Pancreas (tissue), 10 donors: ENCODE measurements at places on chromosomes 7 and 10.
A peak's percentile ranks its signal among the peaks of the same experiment; 100 is the strongest.

- no peaks in the 10 kb centered on the region for H3K36me3 ChIP-seq
- no peak overlapping the region for H3K4me3 ChIP-seq
- H3K27ac ChIP-seq = no peak overlapping the region
- H3K4me1 ChIP-seq = no peaks in the 10 kb centered on the region
Observed at GRCh38 chr7:31954500-31954899, 115.7 kb downstream of the PDE1C start.

GRCh38 chr7:14714161-14714728 is 188.3 kb downstream of the DGKB start:
- no peak for DNase-seq
- no peaks in the 10 kb centered on the region for H3K4me1 ChIP-seq
- H3K4me3 ChIP-seq = no peak overlapping the region
- no peak overlapping the region for H3K27ac ChIP-seq
- no peaks in the 10 kb centered on the region for H3K27me3 ChIP-seq
- no peaks in the 10 kb centered on the region for H3K36me3 ChIP-seq

DNA sequence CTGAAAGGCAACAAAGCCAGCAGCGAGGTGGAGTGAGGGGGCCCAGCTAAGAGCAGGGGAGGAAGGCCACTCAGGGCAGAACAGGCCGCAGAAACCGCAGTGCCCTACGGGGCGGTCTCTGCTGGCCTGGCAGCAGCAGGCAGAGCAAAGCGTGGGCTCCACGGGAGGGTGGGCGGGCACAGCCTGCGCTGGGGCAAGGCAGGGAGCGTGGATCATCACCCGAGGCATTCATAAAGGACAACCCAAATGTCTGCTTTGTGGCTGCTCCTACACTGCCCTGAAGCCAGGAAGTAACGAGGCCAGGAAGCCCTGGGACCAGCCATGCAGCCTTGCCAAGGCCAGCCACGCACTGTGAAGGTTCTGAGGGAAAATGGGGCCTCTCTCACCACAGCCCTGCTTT is 127.5 kb downstream of the MAD1L1 start:
- H3K4me3 ChIP-seq = no peak overlapping the region
- H3K27me3 ChIP-seq = no peaks in the 10 kb centered on the region
- no peaks in the 10 kb centered on the region for H3K36me3 ChIP-seq
- no peak for DNase-seq
- no peak overlapping the region for H3K27ac ChIP-seq
- no peaks in the 10 kb centered on the region for H3K4me1 ChIP-seq

GRCh38 chr10:44587488-44588318 is 202.8 kb upstream of the CXCL12 start:
- no peak for DNase-seq
- H3K36me3 ChIP-seq = no peaks in the 10 kb centered on the region
- H3K4me1 ChIP-seq = no peaks in the 10 kb centered on the region
- H3K27me3 ChIP-seq = no peaks in the 10 kb centered on the region
- no peak overlapping the region for H3K4me3 ChIP-seq

DNA sequence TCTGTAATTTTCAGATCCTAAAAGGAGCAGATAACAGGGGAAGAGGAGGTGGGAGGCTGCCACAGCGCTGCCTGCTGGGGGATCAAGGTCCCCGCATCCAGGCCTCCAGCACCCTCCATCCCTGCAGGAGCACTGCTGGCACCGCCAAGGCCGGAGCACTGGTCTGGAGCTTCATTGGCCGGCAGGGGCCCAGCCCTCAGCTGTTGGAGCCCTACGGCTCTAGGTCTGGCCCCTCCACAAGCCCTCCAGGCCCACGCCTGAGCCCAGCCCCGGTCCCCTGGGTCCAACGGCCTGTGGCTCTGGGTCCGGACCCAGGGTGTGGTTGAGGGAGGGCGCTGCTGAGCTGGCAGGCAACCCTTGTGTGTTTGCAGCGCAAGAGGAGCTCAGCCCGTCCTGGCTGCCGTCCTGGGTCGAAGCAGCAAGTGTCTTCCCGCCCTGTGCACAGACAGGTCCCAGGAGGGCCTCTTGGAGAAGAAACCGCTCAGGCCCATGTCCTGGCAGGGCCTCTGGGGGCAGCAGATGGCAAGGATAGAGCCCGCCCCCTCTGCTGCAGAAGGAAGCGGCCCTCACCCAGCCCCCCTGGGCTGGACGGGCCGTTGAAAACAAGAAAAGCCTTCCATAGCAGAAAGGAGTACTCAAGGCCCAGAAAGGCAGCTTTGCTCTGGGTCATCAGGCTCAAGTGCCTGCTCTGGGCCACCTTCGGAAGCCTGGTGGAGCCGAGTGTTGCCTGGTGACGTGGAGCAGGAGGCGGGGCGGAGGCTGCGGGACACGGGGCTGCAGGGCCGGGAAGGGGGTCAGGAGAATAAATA is 54.3 kb upstream of the TNRC18 start:
- no peak for DNase-seq
- H3K36me3 ChIP-seq = no peaks in the 10 kb centered on the region

GRCh38 chr7:91784469-91784868 is 96.0 kb downstream of the MTERF1 start:
- no peak for DNase-seq
- no peaks in the 10 kb centered on the region for H3K4me1 ChIP-seq
- no peak overlapping the region for H3K27ac ChIP-seq
- no peaks in the 10 kb centered on the region for H3K36me3 ChIP-seq

- no peak overlapping the region for H3K27ac ChIP-seq
- no peak overlapping the region for H3K4me3 ChIP-seq
Observed at GRCh38 chr10:6217611-6218010, 14.9 kb downstream of the PFKFB3 start.

GRCh38 chr10:48272682-48273081 is 1.8 kb downstream of the FRMPD2 start:
- no peak overlapping the region for H3K27ac ChIP-seq
- H3K4me1 ChIP-seq = no peaks in the 10 kb centered on the region
- no peaks in the 10 kb centered on the region for H3K36me3 ChIP-seq
- H3K4me3 ChIP-seq = no peak overlapping the region
- no peaks in the 10 kb centered on the region for H3K27me3 ChIP-seq

GRCh38 chr7:137476937-137477336 is 133.4 kb upstream of the PTN start:
- no peaks in the 10 kb centered on the region for H3K36me3 ChIP-seq
- no peak for DNase-seq
- H3K27me3 ChIP-seq = no peaks in the 10 kb centered on the region
- no peak overlapping the region for H3K27ac ChIP-seq
- H3K4me3 ChIP-seq = no peak overlapping the region

DNA sequence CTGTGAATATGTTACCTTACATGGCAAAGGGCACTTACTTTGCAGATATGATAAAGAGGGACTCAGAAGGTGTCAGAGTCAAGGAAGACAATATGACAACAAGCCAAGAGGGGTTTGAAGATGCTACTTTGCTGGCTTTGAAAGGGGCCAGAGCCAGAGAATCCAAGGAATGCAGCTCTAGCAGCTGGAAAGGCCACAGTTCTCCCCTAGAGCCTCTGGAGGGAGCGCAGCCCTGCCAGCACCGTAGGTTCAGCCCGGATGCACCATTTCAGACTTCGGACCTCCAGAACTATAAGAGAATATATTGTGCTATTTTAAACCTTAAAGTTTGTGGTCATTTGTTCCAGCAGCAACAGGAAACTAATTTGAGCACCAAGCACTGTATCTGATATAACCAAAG is 32.9 kb upstream of the WDR11 start:
- H3K27ac ChIP-seq = no peak overlapping the region
- no peak for DNase-seq
- H3K4me3 ChIP-seq = no peak overlapping the region
- H3K36me3 ChIP-seq = no peaks in the 10 kb centered on the region

GRCh38 chr10:131848741-131849590 is 51.8 kb upstream of the PPP2R2D start:
- no peaks in the 10 kb centered on the region for H3K36me3 ChIP-seq
- no peak for DNase-seq
- no peaks in the 10 kb centered on the region for H3K27me3 ChIP-seq
- H3K4me3 ChIP-seq = no peak overlapping the region
- no peaks in the 10 kb centered on the region for H3K4me1 ChIP-seq

- H3K27ac ChIP-seq = no peak overlapping the region
- no peak for DNase-seq
- H3K4me1 ChIP-seq = no peaks in the 10 kb centered on the region
- peaks cover 4% of the 10 kb centered on the region for H3K27me3 ChIP-seq
Observed at GRCh38 chr7:157687158-157687557, 350.4 kb downstream of the DNAJB6 start.

- no peaks in the 10 kb centered on the region for H3K4me1 ChIP-seq
- H3K27me3 ChIP-seq = no peaks in the 10 kb centered on the region
- peak; percentile 52 for DNase-seq
- no peaks in the 10 kb centered on the region for H3K36me3 ChIP-seq
- H3K27ac ChIP-seq = no peak overlapping the region
- no peak overlapping the region for H3K4me3 ChIP-seq
Observed at GRCh38 chr10:23314835-23315239, 29.8 kb downstream of the C10orf67 start.

- H3K36me3 ChIP-seq = no peaks in the 10 kb centered on the region
- no peaks in the 10 kb centered on the region for H3K27me3 ChIP-seq
- DNase-seq = no peak
- H3K4me1 ChIP-seq = no peaks in the 10 kb centered on the region
Observed at GRCh38 chr7:53111031-53111430, 75.6 kb downstream of the POM121L12 start.

GRCh38 chr7:36887233-36887632 is 162.9 kb upstream of the AOAH start:
- no peaks in the 10 kb centered on the region for H3K36me3 ChIP-seq
- DNase-seq = no peak
- no peaks in the 10 kb centered on the region for H3K27me3 ChIP-seq
- no peak overlapping the region for H3K27ac ChIP-seq

- H3K4me3 ChIP-seq = no peak overlapping the region
- no peak for DNase-seq
- no peak overlapping the region for H3K27ac ChIP-seq
Observed at GRCh38 chr10:108450280-108450679, 1285.8 kb upstream of the SORCS1 start.

- H3K4me1 ChIP-seq = no peaks in the 10 kb centered on the region
- DNase-seq = no peak
- no peaks in the 10 kb centered on the region for H3K36me3 ChIP-seq
- H3K27me3 ChIP-seq = no peaks in the 10 kb centered on the region
- no peak overlapping the region for H3K27ac ChIP-seq
- no peak overlapping the region for H3K4me3 ChIP-seq
Observed at GRCh38 chr10:88392222-88392621, 190.9 kb downstream of the RNLS start.
